CD4-positive, alpha-beta T cell treated with Interleukin-4 for 1 hour (primary cell): ENCODE measurements at places on chromosomes 16 and 17.

DNA sequence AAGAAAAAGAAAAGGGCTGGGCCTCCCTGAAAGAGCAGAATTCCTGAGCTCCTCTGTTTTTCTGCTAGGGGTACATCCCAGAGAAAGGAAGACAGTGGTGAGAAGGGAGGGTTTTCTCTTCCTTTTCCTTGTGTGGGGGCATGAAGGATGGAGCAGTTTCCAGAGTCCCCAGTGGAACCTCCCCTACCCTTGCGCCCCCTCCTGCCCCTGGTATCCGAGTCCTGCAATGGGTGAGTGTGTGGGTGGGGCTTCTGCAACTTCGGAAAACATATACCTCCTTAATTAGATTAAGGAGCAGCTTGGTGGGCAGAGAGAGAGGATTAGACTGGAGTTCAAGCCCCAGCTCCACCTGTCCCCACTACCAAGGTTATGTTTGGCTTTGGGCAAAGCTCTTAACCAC is 5.4 kb upstream of the GIP start:
- no peak for DNase-seq

DNA sequence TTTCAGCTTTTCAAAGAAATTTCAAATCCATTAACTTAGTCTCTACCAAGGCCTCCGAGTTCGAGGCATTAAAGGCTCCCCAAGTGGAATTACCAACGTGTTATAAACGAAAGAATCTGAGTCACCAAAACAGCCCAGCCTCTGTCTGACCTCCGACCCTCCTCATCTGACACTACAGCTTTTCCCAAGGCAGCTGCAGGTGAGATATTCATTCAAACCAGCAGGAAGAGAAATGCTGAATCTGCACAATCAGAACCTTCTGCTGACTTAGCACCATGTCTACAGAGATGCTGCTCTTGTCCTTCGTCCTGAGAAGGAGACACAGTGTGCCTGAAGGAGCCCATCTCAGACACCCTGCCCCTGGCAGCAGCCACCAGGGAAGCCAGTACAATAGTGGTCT is 30.5 kb downstream of the GRIN2A start:
- DNase-seq: no peak

DNA sequence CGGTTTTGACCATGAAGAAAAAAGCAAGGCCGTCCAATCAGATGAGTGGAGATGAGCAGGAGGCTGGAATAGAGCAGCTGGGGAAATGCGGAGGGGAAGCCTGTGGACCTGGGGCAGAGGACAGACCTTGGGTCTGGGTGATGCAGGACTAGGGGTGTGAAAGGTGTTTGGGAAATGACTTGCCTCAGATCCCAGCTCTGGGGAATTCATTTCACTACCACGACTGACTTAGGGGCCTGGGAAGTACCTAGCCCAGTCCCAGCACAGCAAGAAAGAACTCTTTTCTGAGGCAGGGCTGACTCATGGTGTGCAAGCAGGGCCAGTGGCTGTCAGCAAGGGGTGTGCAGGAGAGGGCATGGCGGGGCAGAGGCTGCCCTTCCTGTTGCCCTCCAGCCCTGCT is 14.8 kb downstream of the DNAI2 start:
- DNase-seq: no peak

DNA sequence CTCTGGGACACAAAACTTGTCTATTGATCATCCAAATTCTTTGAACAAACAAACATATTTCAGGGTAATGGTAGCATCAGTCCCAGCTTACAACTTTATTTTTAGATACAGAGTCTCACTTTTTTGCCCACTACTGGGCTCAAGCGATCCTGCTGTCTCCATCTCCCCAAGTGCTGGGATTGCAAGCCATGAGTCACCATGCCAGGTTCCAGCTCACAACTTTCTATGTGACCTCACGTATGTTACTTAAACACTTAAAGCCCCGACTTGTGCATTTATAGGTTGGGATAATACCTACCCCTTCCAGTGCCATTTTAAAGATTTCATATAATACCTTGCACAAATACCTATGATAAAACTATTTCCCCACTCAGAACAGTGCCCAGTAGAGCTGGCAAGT is 42.0 kb upstream of the KSR1 start:
- no peak for DNase-seq

GRCh38 chr16:73949574-73950320 is 346.9 kb upstream of the PSMD7 start:
- DNase-seq: no peak

- DNase-seq: no peak
Observed at GRCh38 chr17:82385559-82386254, 14.1 kb downstream of the UTS2R start.

- no peak for DNase-seq
Observed at GRCh38 chr17:82884341-82884969, 44.6 kb upstream of the ZNF750 start.

DNA sequence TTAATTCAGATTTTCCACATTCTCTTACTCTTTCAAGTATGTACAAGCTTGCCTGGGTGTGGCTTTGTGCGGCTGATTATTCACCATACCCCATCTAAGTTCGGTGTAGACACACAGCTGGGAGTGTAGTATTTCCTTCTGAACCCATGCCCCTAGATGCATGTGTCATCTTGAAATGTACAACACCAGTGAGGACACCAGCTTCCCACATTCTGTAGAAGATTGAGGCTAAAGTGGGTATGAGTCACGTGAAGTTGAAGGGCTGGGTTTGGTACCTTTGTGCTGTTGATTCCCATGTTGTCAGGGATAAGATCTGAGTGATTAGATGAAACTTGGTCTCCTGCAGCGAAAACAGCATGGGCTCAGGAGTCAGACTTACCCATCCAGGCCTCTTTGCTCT is 14.6 kb upstream of the DHX8 start:
- DNase-seq: no peak

DNA sequence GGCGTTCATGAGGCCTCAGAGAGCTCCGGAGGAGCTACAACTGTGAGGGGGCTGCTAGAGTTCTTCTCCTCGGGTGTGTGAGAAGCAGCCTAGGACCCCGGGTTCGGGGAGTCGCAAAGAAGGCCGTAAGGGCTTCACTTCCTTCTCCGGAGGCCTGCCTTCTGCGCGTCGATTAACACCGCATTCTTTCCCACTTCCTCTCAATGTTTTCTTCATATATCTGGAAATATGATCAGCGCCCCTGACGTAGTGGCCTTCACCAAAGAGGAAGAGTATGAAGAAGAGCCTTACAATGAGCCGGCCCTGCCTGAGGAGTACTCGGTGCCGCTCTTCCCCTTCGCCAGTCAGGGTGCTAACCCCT is 449 bp downstream of the SMCR8 start:
- DNase-seq: peak; percentile 67

DNA sequence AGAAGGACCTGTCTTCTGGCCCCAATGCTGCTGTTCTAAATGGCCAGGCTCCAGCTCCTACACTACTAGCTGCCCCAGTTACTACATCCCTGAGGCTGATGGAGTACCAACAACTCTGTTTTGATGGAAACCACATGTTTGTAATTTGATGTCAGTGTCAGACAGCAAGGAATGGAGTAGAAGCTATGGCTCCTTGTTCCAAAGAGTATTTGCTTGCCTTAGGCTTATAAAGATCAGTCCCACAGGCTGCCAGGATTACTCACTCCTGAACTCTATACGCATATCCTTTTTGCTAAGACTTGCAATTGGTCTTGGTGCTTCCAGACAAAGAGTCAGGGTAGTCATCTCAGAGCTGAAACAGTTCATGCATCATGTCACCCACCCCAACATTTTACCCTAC is 139.6 kb downstream of the HS3ST3A1 start:
- no peak for DNase-seq

DNA sequence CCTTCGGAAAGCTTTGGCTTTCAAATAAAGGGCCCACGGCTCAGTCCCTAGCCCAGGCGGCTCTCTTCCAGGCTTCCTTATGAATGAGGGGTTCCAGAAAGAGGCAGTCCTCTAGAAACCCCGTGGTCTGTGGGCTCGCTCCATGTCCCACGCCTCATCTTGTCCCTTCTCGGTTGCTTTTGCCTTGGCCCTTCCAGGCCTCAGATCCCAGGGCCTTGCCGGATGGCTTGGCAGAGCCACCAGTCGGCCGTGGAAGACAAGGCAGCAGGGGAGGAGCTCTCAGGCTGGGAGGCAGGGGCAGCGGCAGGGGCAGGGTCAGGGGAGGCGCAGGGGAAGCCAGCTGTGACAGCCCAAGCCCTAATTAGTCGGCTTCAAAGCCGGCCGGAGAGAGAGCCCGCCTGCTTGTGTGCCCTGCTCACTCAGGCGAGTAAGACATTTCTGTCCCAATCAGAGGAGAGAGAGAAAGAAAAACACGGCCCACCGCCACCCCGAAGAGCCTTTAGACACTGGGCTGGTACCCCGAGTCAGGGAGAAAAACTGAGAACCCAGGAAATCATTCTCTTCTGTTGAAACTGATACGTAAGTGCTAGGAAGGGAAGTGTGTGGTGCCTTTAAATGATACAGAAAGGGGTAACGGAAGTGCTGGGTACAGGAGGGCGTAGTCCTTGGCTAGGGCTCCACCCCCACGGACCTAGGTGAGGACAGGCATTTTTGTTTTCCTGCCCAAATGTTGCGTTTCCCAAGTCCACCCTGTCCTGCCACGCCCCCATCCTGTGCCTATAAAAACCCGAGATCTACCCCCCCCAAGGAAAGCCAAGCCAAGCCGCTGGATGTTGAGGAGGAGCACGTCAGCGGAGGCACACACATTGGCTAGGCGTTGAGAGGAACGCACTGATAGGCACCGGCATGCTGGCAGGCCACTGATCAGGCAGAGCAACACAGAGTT is 27.8 kb upstream of the MEIOC start:
- DNase-seq: peak; percentile 3

- no peak for DNase-seq
Observed at GRCh38 chr17:83118071-83118841, 38.8 kb downstream of the METRNL start.

GRCh38 chr16:85564277-85565051 is 48.7 kb upstream of the GSE1 start:
- peak; percentile 26 for DNase-seq
